SK-N-SH (cell line): ENCODE measurements at places on chromosomes 13 and 19. TPM values are rescaled to one million over a fixed set of nuclear protein-coding genes. Genes with fewer than 3 reads are reported as not detected.

DAND5 gene
- polyA plus RNA-seq: 1.0 and 1.6 TPM in 2 replicates

ZNF507 gene
- polyA plus RNA-seq: 6.8 and 9.1 TPM in 2 replicates

RSPH6A gene
- 0.02 TPM in 1 of 2 replicates, not detected in the other for polyA plus RNA-seq

APOC1 gene
- polyA plus RNA-seq: 0.73 and 2.7 TPM in 2 replicates

IL17D gene
- 1.6 and 2.3 TPM in 2 replicates for polyA plus RNA-seq

C19orf44 gene
- 5.1 and 6.0 TPM in 2 replicates for polyA plus RNA-seq

CCDC169 gene
- 1.8 and 3.1 TPM in 2 replicates for polyA plus RNA-seq

- DNase-seq: no peak
Measured at GRCh38 chr13:27194895-27195764, 23.5 kb upstream of the USP12 start.

DNA sequence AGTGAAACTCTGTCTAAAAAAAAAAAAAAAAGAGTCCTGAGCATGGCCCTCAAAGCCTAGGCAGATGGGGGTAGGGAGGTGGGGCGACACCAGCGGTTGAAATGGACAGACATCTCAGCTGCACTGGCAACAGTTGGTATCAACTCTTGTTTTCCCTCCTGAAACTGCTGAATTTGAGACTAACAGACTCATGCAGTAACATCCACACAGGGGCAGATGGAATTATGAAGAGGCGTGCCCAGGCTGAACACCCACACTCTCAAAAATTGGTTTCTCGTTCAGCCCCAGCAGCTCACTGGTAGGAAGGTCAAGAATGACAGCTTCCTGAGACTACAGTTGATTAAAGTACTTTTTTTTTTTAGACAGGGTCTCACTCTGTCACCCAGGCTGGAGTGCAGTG is 24.1 kb downstream of the PBX4 start:
- no peak for DNase-seq

- no peak for DNase-seq
Measured at GRCh38 chr19:47741544-47742140, 3.7 kb upstream of the NOP53 start.

GRCh38 chr19:1427221-1427920 is 10.8 kb upstream of the RPS15 start:
- DNase-seq: no peak

DNA sequence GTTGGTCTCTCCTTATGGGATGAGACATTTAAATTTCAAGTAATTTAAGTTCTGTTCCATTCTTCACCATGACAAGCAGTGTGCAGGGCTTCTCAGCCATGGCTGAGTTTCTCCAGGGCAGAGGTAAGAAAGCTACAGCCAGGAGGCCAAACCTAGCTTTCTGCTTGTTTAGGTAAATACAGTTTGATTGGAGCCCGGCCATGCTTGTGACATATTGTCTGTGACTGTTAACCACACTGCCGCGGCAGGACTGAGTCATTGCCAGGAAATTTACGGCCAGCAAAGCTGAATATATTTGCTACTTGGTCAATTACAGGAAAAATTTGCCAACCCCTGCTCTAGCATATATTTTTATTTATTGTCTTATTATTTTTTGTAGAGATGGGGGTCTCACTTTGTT is 10.7 kb downstream of the NLRP8 start:
- no peak for DNase-seq

GRCh38 chr13:39035799-39036198 is 2.1 kb downstream of the PROSER1 start:
- DNase-seq: no peak

DNA sequence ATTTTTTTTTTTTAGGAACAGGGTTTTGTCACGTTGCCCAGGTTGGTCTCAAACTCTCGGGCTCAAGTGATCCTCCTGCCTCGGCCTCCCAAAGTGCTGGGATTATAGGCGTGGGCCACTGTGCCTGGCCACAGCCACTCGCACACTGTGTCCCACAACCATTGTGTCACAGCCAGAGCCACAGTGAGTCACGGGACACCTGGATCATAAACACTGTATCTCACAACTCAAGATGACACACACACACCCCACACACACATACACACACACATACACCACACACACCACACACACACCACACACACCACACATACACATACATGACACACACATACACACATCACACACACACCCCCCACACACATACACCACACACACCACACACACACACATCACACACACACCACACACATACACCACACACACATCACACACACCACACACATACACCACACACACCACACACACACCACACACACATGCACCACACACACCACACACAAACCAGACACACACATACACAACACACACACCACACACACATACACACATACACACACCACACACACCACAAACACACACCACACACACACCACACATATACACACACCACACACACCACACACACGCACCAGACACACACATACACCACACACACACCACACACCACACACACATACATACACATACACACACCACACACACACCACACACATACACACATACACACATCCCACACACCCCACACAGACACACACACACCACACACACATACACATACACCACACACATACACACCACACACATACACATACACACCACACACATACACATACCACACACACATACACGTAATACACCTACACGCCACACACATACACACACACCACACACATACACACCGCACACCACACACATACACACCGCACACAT is 16.2 kb downstream of the ELAVL3 start:
- DNase-seq: no peak

GRCh38 chr13:40910324-40911050 is 108.6 kb downstream of the ELF1 start:
- no peak for DNase-seq

DNA sequence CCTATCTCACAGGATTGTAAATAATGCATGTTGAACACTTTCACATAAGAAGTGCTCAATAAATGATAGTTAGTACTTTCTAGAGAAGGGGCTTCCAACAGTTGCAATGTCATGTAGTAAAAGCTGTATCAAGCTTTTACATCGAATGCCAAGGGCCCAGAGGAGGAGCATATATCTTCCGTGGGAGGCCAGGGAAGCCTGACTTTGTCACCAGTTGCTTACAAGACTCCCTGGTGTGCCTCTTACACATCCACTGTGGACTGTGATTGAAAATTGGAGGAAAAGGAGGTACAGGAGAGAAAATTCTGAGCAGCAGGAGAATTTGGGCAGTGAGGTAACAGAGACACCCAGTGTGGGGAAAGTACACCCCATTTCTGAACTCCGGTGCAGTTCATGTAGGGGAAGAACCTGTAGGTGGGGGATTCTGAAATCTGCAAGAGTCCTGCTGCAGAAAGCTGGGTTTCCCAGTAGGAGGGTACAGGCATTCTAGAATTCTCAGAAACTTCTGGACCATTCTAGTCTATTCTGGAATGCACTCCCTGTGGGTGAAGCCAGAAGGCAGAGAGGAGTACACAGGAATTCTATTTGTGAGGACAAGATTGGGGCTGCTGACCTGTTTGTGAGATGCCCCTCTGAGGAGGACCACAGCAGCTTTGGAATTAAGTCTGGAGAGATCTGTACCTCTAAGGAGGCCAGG is 54.0 kb downstream of the ALOX5AP start:
- no peak for DNase-seq

DNA sequence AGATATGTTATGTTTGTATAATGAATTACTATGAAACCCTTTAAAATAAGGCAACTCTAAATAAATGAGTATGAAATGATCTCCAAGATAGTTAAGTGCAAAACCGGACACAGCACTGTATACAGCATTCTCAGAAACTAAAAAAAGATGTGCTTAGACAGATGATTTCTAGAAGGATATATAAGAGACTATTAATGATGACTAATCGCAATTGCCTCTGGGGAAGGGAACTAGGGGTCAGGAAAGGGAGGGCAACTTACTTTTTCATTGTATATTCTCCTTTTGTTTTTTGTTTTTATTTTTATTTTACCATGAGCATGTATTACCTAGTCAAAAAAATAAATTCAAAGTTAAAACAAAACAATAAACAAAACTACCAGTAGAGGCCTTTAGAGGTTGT is 12.8 kb downstream of the PEG3 start:
- no peak for DNase-seq

DNA sequence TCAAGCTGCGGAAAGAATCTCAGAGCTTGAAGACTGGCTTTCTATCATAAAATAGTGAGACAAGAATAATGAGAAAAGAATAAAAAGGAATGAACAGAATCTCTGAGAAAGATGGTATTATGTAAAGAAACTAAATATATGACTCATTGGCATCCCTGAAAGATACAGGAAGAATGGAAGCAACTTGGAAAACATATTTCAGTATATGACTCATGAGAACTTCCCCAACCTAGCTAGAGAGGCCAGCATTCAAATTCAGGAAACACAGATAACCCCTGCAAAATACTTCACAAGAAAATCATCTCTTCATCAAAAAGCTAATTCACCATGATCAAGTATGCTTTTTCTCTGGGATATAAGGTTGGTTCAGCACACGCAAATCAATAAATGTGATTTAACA is 2318.0 kb downstream of the PCDH9 start:
- DNase-seq: no peak

DNA sequence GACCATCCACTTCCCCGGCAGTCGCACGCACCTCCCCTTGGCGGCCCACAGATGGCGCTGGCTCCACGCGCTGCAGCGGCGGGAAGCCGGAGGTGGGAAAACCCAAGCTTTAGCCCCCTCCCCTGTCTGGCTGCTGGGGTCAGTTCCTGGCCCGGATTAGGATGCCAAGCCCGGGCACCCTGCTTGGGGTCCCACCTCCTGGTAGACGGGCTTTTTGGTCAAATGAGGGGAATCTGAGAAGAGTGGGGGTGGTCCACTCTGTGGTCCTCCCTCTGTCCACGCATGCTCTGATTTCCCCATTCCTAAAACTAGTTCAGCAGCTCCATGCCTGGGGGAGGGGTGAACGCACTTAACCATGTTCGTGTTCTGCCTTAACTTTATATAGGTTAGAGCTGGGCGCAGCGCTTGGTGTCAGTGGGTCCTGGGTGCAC is 8.1 kb upstream of the ADGRE2 start:
- peak; percentile 65 for DNase-seq

GRCh38 chr13:75454497-75454896 is 27.5 kb downstream of the TBC1D4 start:
- DNase-seq: no peak

- DNase-seq: no peak
Measured at GRCh38 chr19:1935484-1936208, 5.3 kb upstream of the CSNK1G2 start.

DNA sequence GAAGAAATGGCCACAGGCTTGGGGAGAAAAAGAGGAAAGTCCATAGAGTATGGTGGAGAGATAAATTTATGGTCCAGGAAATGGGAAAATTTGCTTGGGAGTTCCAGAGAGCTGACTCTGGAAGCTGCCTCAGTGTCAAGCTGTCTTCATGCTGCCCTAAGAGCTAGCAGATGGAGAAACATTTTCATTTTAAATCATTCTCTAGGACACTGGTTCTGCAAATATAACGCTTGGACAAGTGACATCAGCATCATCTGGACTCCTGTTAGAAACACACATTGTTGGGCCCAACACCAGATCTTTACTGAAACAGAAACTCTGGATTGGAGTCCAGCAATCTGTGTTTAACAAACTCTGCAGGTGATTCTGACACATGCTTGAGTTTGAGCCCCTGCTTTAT is 592.0 kb upstream of the KLF12 start:
- no peak for DNase-seq
